ENCODE measurements at places on chromosomes 2 and 18. TPM values are rescaled to one million over a fixed set of nuclear protein-coding genes. Genes with fewer than 3 reads are reported as not detected.

SLC40A1 gene
- total RNA-seq = 48.5 TPM

MARCO gene
- 15.7 TPM for total RNA-seq

DNAH7 gene
- 0.41 TPM for total RNA-seq

- no peak overlapping the region for H3K4me3 ChIP-seq
- no peak overlapping the region for H3K27ac ChIP-seq
- no peaks in the 10 kb centered on the region for H3K27me3 ChIP-seq
- H3K36me3 ChIP-seq = no peaks in the 10 kb centered on the region
Measured at GRCh38 chr18:10487154-10487553, 32.7 kb downstream of the APCDD1 start.

GRCh38 chr2:111932841-111933291 is 34.5 kb downstream of the MERTK start:
- no peak overlapping the region for H3K4me3 ChIP-seq
- no peaks in the 10 kb centered on the region for H3K36me3 ChIP-seq
- H3K4me1 ChIP-seq = no peaks in the 10 kb centered on the region
- no peak for DNase-seq
- H3K27me3 ChIP-seq = no peaks in the 10 kb centered on the region

- no peaks in the 10 kb centered on the region for H3K36me3 ChIP-seq
- no peak overlapping the region for H3K4me3 ChIP-seq
- no peak overlapping the region for H3K27ac ChIP-seq
Measured at GRCh38 chr2:70796262-70796661, 5.8 kb upstream of the FIGLA start.

- no peaks in the 10 kb centered on the region for H3K36me3 ChIP-seq
- H3K4me1 ChIP-seq = no peaks in the 10 kb centered on the region
- H3K27me3 ChIP-seq = no peaks in the 10 kb centered on the region
- no peak overlapping the region for H3K4me3 ChIP-seq
- no peak for DNase-seq
- H3K27ac ChIP-seq = no peak overlapping the region
Measured at GRCh38 chr2:44615950-44616518, 254.3 kb downstream of the CAMKMT start.

DNA sequence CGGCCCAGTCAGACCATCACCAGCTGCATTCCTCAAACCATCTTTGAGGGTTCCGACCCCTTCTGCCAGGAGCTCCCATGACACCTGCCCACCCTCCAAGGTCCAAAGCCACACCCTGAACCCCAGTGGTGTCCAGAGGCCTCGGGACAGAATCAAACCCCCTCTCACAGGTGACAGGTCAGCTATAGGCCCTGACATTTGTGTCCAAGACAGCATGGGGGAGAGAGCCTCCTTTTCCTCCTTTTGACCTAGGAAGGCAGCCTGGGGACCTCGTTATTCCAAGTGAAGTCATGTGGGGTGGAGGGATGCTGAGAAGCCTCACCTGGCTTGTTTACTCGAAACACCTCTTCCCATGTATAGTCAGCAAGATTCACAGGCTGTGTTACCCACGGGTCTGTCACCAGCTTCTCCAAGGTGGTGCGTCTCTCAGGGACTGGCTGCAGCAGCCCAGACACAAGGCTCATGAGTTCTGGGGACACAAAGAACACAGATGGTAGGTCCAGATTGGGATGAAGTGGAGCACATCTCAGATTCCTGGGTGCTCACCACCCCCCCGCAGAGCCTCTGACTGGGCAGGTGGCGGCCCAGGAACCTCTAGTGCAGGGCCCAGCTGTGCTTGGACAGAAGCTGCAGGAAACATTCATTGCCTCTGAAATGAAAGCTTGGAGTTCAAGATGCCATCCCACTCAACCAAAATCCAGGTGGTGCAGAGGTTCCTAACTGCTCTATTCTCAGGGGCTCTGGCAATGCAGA is 5.1 kb upstream of the MTERF4 start:
- no peak overlapping the region for H3K27ac ChIP-seq
- H3K36me3 ChIP-seq = no peaks in the 10 kb centered on the region
- no peak overlapping the region for H3K4me3 ChIP-seq
- peak; percentile 39 for DNase-seq
- H3K4me1 ChIP-seq = peaks cover 9% of the 10 kb centered on the region

- H3K4me1 ChIP-seq = no peaks in the 10 kb centered on the region
- no peak overlapping the region for H3K4me3 ChIP-seq
- H3K27me3 ChIP-seq = no peaks in the 10 kb centered on the region
- DNase-seq = no peak
Measured at GRCh38 chr18:53544917-53545316, 679.6 kb downstream of the MBD2 start.

- no peaks in the 10 kb centered on the region for H3K36me3 ChIP-seq
- peaks cover 39% of the 10 kb centered on the region for H3K4me1 ChIP-seq
- peak overlapping the region; percentile 78 for H3K4me3 ChIP-seq
- peak overlapping the region; percentile 99 for H3K27ac ChIP-seq
- no peaks in the 10 kb centered on the region for H3K27me3 ChIP-seq
Measured at GRCh38 chr2:45649462-45649857, 2.0 kb upstream of the PRKCE start.

- no peaks in the 10 kb centered on the region for H3K36me3 ChIP-seq
- no peak overlapping the region for H3K27ac ChIP-seq
- H3K27me3 ChIP-seq = no peaks in the 10 kb centered on the region
- no peak for DNase-seq
- H3K4me3 ChIP-seq = no peak overlapping the region
Measured at GRCh38 chr18:24611075-24611474, 150.6 kb downstream of the HRH4 start.

DNA sequence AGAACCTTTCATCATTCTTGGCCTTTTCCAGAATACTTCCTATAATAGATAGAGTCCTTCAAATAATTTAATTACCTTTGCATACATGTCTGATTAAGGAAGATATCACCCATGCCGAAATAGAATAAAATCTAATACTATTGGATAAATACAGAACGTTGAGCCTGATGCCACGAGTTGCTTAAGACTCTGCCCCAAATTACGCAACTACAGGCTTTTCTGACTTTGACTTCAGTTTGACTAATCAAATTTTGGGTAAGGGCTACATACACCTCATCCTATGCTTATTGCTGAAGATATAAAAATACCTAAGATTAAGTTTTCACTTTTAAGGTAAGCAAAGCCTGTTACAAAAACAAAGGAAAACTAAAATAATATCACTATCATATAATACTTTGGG is 1065.1 kb upstream of the NRXN1 start:
- H3K36me3 ChIP-seq = no peaks in the 10 kb centered on the region
- no peak overlapping the region for H3K4me3 ChIP-seq
- no peaks in the 10 kb centered on the region for H3K27me3 ChIP-seq
- no peaks in the 10 kb centered on the region for H3K4me1 ChIP-seq
- no peak for DNase-seq

GRCh38 chr18:79320216-79320850 is 75.4 kb upstream of the NFATC1 start:
- peaks cover 21% of the 10 kb centered on the region for H3K36me3 ChIP-seq
- no peaks in the 10 kb centered on the region for H3K27me3 ChIP-seq
- DNase-seq = no peak

- H3K36me3 ChIP-seq = no peaks in the 10 kb centered on the region
- H3K27ac ChIP-seq = peak overlapping the region; percentile 98
- peaks cover 82% of the 10 kb centered on the region for H3K4me1 ChIP-seq
- peak; percentile 95 for DNase-seq
- no peak overlapping the region for H3K4me3 ChIP-seq
Measured at GRCh38 chr2:20611077-20611843, 39.6 kb downstream of the HS1BP3 start.

DNA sequence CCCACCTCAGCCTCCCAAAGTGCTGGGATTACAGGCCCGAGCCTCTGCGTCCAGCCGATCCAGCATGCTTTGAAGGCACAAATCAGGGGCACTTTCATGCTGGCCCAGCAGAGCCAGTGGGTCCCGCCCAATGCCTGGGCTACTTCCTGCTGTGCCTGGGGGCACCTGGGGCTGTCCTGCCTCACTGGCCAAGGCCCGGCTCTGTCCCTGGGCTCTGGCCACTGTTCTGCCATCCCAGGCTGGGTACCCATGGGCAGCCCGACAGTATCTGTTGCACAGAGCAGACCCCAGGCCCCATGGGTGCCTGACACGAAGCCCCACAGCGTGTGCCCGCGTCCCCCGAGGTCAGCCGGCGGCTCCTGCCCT is 6.8 kb upstream of the GAL3ST2 start:
- no peaks in the 10 kb centered on the region for H3K36me3 ChIP-seq
- peak; percentile 42 for DNase-seq
- H3K4me3 ChIP-seq = no peak overlapping the region
- H3K27me3 ChIP-seq = peaks cover 5% of the 10 kb centered on the region
- peaks cover 9% of the 10 kb centered on the region for H3K4me1 ChIP-seq

GRCh38 chr2:236627193-236627592 is 57.6 kb downstream of the ACKR3 start:
- peaks cover 20% of the 10 kb centered on the region for H3K4me1 ChIP-seq
- peak; percentile 48 for DNase-seq
- no peak overlapping the region for H3K4me3 ChIP-seq
- no peaks in the 10 kb centered on the region for H3K27me3 ChIP-seq

DNA sequence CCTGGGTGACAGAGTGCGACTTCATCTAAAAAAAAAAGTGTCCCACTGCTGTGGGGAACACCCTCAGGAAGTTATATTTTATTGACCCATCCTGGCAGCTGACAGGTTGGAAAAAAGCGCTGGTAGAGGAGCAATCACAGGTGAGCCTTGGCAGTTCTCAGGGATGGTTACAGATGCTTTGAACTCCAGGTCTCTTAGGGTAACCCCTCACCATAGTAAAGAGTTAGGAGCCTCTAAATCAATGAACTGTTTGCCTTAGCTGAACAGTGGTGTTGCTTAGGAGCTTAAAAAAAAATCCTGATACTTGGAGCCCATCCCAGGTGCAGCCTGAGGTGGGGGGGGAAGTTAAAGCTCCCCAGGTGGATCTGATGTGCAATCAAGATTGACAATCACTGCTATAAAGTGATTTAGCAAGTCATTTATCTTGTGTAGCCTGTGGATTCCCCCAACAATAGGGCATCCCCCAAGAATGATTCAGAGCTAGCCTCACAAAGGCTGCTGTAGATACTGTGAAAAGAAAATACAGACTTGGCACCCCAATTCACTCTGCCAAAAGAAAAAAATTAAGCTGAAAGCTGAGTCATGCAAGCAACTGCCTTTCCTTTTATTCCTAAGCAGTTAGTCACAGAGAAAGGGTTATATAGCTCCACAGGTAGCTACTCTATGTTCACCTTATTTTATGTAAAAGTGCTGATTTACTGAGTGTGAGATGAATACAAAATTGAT is 14.8 kb downstream of the SLC16A14 start:
- no peaks in the 10 kb centered on the region for H3K27me3 ChIP-seq
- no peak overlapping the region for H3K27ac ChIP-seq
- H3K4me3 ChIP-seq = no peak overlapping the region
- no peak for DNase-seq
